Stimulated activated CD4-positive, alpha-beta T cell treated with anti-CD3 and anti-CD28 coated beads, TNF-alpha, amount 100 ng/mL, for 24 hours (primary cell): ENCODE measurements at places on chromosomes 3 and 15.

DNA sequence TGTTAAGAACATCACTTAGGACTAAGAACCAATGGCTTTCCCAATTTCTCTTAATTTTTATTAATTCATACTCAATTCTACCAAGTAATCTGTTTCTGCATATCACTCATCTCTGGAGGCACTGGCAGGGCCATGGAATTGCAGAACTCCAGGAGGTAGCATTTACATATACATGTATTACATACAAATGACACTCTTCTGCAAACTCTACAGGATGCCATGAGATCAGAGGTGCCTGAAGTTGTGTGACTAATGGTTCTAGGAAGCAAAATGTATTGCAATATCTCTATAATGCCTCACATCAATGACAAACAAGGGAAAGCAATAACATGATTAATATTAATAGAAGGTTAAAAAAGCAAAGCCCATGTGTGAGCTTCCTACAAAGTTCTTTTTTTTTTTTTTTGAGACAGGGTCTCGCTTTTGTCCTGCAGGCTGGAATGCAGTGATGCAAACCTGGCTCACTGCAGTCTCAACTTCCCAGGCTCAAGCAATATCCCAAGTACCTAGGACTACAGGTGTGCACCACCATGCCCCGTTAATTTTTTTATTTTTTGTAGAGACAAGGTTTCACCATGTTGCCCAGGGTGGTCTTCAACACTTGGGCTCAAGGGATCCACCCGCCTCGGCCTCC, 33.0 kb downstream of the DENND6A start:
- DNase-seq, result no peak

DNA sequence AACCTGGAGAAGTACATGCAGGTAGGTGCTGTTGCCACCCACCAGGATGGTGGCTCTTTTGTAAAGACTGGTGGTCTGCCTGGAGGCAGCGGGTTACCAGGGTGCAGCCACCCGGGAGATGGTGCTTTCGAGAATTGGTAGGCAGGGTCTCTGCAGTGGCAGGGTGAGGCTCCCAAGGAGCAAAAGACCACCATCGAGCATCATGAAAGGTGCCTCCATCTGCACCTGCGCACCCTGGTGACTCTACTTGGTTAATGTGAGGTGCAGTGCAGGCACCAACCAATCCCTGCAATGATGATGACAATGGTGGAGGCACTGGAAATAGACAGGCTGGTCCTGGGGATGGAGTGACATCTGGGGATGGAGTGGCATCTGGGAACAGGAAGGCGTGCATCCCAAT, 236.7 kb downstream of the ADAMTS17 start:
- no peak for DNase-seq

GRCh38 chr15:31049682-31050615, 51.6 kb downstream of the TRPM1 start:
- no peak for DNase-seq

- DNase-seq, result no peak
Observed at GRCh38 chr3:184670091-184670602, 41.7 kb downstream of the MAGEF1 start.

DNA sequence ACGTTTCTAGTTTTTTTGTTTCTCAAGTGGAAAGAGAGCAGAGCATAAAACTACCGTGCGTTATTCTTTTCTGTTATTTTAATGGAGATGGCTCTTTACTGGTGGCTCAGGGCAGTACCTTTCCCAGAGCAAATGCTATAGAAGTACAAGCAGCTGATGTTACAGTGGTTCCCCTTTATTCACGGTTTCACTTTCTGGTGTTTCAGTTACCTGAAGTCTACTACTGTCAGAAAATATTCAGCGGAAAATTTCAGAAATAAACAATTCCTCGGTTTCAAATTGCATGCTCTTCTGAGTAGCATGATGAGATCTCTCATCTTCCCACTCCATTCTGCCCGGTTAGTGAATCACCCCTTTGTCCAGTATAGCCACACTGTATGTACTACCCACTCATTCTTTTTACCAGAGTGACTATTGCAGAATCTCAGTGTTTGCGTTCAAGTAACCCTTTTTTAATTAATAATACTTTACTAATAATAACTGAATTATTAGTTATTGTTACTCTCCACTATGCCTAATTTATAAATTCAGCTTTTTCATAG, 597.5 kb upstream of the ROBO2 start:
- DNase-seq, result no peak

GRCh38 chr3:30662836-30663235, 56.4 kb downstream of the TGFBR2 start:
- DNase-seq, result no peak

DNA sequence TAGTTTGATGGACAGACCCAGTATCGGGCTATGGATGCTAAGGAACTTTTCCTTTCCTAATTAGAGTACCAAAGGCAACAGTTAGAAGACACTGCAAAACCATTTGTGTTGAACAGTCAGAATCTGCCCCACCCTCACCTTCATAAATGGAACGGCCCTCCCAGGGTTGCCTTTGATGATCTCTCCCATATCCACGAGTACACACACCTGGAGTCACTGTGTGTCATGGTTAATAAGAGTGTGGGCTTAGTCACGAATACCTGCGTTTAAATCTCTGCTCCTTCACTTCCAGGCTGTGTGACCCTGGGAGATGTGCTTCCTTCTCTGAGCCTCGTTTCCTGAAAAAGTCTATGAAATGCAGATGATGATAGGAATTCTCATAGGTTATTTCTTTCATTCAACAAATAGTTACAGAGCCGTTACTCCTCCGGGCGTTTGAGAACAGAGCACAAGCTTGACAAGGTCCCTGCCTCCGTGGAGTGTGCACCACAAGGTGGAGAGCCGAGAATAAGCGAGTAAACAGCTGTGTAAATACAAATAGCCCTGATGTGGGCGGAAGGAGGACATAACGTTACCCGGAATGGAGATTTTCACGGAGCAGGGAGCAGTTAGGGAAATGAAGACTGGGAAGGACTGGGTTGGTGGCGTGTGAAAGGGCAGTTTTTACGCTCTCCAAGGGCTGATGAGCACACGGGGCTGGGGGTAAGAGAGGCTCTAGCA, 6.7 kb downstream of the SLC51A start:
- no peak for DNase-seq

- DNase-seq, result no peak
Observed at GRCh38 chr3:177281292-177282118, 84.2 kb upstream of the TBL1XR1 start.

DNA sequence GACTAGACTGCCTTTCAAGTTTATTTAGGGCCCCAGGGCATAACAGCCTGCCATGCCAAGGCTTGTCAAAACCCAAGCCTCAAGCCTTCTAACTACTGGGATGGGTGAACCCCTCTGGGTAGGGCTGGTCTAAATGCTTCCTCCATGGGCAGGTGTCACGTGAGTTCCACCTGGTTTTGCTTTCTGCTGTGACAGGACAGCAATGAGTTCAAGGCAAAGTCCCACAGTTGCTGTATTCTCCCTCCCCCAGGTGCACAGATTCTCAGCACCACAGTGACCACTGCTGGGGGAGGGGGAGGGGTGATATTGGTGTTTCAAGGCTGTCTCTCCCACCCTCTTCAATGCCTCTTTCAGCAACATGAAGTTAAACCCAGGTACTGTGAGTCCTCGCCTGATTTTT, 46.9 kb upstream of the UBE2Q2 start:
- DNase-seq, result no peak

GRCh38 chr3:9349321-9350117, 13.3 kb upstream of the THUMPD3 start:
- DNase-seq, result no peak

DNA sequence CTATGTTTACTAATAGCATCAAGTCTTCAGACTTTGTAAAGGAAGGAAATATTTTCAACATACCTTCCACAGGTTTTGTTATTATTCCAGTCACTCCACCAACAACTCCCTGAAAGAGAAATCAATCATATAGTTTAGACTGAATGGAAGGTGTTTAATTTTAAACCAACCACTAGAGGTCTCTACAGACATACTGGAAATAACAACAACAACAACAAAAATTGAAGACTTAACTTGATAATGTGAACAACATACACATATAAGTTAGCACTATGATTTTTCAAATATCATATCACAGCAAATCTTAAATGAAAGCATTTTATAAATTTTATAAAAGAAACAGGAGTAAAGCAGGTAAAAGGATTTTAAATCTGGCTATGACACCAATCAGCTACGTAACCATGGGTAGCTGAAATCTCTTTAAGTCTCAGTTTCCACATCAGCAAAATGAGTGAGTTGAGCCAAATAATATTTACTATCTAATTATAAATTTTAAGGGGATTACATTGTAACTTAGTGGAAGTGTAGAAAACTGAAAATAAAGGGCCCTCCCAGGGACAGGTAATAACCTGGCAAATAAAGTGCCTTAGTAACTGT, 188.2 kb downstream of the VPS13C start:
- no peak for DNase-seq
